GOT3 (cell line): ENCODE measurements at places on chromosomes 7 and 10.

DNA sequence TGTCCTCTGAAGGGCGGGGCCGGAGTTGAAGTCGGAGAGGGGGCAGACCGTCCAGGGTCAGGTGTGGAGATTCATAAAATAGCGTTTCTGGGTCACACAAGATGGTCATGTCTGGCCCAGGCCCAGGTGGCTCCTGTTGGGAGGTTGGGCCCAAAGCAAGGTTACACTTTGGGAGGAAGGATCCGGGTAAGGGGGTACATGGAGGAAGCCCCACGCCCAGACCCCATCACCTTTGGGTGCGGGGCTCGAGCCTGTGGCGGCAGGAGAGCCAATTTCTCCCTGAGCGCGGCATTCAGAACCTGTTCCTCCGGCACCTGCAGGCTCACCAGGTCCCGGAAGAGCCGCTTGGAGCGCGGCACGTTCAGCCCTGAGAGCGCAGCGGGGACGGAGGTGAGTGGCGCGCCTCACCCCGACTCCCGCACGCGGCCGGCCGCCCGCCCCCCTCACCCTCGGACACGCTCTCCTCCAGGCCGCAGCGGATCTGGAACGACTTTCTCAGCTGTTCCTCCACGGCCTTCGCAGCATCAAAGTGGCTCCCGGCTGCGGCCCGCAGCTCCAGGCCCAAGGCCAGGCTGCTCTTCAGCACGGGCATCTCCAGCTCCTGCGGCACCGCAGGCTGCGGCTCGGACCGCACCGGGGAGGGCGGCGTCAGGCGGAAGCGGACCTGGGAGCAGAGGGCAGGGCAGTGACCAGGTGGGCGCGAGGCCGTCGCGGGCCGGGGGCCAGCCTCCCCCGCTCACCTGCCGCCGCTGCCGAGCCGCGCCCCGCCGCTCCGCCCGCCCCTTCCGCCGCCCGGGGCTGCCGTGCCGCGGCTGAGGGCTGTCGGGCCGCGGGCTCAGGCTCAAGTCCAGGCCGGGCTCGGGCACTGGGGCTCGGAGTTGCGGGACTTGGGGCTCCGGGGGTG lies 644 bp downstream of the PPP1R35 start:
- DNase-seq = no peak

- no peak for DNase-seq
Observed at GRCh38 chr7:90605055-90605454, 8.9 kb downstream of the CDK14 start.

DNA sequence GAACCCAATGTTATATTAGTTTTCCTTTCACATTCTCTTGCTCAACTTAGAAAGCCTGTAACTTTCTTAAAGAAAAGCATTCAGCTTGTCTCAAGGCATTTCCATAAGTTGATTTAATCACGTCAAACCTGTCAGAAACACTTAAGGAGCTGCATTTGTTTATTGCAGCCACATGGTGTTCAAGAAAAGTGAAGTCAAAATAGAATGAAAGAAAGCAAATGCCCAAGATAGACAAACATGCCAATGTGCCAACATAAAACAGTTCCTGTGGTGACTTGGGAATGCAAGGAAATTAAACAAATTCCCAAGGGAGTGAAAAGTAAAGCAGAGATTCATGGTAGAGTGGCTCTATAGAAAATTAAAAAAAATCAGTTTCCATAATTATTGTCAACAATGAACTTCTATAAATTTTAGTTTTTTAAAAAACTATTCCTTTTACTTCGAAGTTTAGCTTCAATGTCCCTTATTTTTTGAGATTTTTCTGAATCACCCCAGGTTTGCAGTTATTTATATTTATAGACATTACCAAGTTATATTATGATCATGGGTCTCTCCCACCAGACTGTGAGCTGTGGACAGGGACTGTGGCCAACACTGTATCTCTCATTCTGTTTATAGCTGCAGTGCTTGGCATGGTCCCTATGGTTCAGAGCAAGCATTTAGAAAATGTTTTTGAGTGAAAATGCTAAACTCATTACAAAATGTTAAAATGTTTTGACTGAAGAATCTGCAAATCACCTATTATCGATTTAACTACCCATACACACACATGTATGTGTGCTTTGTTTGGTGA lies 887.4 kb downstream of the REEP3 start:
- no peak for DNase-seq

DNA sequence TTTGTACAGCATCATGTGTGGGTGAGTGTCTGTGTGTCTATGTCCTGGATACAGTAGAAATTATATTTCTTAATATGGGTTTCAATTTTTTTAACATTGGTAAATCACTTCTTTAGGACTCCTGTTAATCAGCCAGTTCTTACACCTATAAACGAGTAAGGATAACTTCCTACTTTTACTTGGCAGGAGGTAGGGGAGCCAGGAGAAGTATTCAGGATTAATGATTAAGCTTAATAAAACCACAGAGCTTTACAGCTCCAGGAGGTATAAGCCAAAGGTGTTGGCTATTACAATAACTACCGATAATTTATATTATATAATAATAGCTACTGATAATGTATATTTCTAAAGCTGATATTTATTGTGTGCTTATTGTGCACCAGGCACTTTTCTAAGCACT lies 1.7 kb upstream of the FAM3C start:
- no peak for DNase-seq

DNA sequence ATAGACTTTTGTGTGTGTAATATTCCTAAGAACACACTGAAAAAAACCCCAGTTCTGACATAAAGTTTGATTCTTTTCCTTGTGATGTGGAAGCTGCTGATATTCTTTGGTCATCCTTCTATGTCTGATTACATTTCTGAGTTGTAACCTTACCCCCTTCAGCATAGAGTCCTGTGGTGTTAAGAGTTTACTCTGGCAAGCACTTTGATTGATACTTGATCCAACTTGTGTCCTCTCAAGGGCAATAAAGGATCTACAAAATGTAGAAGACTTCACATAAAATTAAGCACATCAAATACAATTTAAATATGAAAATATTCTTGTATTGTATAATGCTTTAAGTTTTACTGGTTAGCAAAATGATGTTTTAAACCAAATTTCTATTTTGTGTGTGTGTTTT lies 221.7 kb upstream of the DKK1 start:
- no peak for DNase-seq

GRCh38 chr10:118930614-118931013 lies 98.9 kb upstream of the NANOS1 start:
- no peak for DNase-seq

- no peak for DNase-seq
Observed at GRCh38 chr7:156177422-156178055, 365.3 kb upstream of the SHH start.

DNA sequence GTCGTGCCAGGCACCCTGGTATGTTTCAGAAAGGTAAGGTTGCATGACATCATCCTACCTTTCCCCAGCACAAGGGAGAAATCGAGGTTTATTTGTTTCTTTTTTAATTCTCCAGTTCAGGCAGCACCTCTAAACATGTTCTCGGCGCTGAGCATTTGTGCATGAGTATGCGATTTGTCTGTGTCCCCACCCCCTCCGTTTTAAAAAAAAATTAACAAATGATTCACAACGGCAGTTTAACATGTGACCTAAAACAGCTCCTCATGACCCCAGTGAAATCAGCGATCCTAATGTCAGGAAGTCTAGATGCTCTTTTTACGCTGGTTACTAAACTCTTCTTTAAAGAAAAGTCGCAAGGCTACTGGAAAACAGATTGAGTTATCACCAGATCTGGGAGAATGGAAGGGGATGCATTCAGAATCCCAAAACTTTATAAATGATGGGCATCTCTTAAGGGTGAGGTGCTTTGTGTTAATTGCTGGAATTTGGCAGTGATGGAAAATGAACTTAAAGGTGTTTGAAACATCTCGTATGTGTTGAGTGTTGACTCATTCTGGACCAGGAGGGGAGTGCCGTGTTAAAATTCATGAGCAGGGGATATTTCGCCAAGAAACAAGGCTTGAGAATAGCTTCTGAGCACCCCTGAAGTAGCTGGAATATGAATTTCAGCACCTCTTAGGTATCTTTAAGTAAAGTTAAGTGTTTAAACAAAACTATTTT lies 106.8 kb upstream of the PDCD4 start:
- no peak for DNase-seq

- no peak for DNase-seq
Observed at GRCh38 chr10:100163704-100164621, 21.9 kb downstream of the ERLIN1 start.

GRCh38 chr7:36047091-36047658 lies 105.9 kb upstream of the EEPD1 start:
- DNase-seq = no peak

GRCh38 chr10:85402541-85402940 lies 964.1 kb downstream of the GRID1 start:
- no peak for DNase-seq
